ENCODE measurements at places on chromosomes 7 and 10.
A peak's percentile ranks its signal among the peaks of the same experiment; 100 is the strongest.

- no peak for DNase-seq
Measured at GRCh38 chr10:46060706-46061105, 14.6 kb upstream of the MSMB start.

DNA sequence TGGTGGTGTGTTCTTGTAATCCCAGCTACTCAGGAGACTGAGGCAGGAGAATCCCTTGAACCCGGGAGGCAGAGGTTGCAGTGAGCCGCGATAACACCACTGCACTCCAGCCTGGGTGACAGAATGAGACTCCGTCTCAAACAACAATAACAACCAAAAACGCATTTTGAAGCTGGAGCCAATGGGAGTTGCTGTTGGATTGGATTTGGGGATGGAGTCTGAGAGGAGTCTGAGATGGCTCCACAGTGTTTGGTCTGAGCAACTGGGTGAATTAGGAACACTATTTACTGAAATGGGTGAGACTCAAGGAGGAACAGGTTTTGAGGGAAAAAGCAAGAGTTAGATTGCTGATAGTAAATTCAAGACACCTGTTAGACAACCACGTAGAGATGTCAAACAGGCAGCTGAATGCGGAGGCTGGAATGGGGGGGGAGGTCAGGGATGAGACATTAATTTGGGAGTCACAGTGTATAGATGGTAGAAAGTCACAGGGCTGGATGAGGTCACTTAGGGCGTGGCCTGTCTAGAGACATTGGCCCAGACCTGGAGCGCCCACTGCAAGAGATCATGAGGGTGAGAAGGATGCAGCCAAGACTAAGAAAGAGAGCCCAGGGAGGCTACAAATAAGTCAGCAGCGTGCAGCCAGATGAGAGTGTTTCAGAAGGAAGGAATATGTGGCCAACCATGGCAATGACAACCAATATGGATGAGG is 56.4 kb downstream of the CYCS start:
- no peak for DNase-seq

DNA sequence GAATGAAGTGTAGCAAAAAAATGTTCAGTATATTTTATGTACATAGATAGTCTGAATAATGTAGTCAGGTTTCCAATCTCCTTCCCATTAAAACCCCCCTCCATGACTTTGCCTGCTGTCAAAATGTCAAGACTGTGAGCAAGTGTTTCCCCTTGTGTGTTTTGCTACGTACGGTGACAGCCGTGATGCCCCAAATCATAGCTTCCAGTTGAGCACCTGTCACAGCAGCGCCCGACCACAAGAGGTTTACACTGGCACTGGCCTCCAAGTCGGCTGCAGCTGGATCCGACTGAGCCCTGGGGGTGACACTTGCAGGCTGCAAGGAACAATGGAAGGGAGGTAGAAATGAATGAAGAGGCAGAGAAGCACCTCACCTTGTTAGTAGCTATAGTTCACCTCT is 62.3 kb downstream of the LAMB4 start:
- no peak for DNase-seq

DNA sequence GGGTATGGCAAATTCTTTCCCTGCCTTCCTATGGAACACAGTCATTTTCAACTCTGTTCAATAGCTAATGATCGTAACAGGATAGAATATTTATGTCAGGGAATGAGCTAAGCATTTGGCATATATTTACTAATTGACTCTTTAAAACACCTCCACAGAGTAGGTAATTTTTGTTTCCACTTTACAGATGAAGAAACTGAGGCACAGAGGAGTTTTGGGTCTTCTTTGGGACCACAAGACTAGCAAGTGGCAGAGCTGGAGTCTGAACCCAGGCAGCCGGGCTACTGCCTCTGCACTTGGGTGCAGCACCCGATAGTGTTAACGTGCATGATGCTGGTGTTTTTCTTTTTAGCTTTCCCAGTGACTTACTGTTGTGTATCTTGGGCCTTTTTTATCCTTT is 384.0 kb downstream of the SFMBT2 start:
- no peak for DNase-seq

DNA sequence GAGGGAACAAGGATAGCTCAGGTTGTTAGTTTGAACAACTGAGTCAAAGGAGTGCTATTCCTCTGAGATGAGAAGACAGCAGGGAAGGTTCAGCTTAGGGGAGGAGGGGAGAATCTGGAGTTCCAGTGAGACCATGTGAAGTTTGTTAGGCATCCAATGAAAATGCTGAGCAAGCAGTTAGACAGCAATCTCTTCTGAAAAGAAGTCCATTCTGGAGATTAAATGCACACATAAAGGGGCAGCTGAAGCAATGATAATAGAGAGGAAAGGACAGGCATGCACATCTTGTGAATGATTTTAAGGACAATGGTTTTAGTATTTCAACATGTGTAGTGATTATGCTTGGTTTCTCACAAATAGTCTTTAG is 89.7 kb upstream of the GHITM start:
- no peak for DNase-seq

- DNase-seq = no peak
Measured at GRCh38 chr7:30515761-30516160, 11.1 kb upstream of the GGCT start.

DNA sequence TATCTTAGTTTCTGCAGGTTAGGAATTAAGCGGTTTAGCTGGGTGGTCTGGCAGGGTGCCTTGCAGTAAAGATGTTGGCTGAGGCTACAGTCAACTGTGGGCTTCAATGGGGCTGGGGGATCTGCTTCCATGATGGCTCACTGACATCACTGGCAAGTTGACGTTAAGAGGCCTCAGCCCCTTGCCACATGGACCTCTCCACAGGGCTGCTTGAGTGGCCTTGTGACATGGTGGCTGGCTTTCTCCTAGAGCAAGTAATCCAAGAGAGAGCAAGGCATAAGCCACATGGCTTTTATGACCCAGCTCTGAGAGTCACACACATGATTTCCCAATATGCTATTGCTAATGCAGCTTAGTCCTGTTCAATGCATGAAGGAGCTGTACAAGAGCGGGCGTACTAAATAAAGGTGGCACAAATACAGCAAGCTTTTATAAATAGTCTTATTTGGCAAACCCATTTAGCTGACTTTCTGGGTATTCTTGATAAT is 109.1 kb downstream of the SEPTIN7 start:
- DNase-seq = no peak

- DNase-seq = no peak
Measured at GRCh38 chr7:46940178-46940577, 641.7 kb downstream of the TNS3 start.

DNA sequence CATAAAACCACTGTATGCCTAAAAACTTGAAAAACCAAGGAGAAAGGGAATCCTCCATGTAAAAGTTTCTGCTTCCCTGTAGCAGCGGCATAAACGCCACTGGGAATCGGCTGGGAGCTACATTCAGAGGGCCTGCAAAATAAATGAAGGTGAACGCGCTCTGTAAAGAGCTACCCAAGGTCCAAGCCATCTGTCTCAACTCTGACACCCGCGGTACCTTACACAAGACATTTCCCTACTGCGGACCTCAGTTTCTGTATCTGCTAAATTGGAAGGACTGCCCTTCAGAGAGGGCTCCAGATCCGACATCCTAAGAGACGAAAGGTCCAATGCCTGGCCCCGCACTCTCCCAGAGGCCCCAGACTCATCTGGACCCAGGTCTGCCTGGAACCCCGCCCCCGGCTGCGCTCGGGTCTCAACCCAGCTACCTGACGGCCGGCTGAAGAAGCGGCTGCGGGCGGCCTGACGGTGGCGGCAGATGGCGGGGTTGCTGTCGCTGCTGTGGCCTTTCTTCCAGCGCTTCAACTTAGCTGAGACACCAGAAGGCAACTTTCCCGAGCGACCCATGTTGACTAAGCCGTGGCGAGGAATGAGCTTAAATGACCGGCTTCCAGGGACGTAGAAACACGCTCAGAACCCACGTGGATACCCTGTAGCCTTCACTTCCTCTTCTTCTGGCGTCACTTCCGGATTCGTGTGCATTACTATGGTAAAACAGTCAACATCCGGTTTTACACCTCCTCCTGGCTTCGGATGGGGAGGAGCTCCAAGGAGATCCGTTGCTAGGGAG is at the start of gene RRP12:
Gene RRP12, minus strand, starts transcription at position 676 of the 790 bp plus-strand sequence. Its CDS starts 109 bp downstream, at position 567.
- peak; percentile 86 for DNase-seq

DNA sequence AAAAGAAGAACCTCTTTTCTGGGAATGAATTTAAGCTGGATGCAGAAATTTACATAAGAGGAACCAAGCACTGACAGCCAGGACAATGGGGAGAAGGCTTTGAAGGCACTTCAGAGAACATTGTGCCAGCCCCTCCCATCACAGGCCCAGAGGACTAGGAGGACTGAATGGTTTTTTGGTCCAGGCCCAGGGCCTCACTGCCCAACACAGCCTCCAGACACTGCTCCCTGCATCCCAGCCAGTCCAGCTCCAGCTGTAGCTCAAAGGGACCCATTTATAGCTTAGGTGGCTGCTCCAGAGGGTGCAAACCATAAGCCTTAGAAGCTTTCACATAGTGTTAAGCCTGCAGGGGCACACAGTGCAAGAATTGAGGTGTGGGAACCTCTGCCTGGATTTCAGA is 142.1 kb downstream of the DPY19L1 start:
- DNase-seq = no peak

- no peak for DNase-seq
Measured at GRCh38 chr10:60413306-60414012, 23.8 kb upstream of the ANK3 start.

GRCh38 chr10:43649185-43649523 is 473 bp upstream of the ZNF32 start:
- no peak for DNase-seq

DNA sequence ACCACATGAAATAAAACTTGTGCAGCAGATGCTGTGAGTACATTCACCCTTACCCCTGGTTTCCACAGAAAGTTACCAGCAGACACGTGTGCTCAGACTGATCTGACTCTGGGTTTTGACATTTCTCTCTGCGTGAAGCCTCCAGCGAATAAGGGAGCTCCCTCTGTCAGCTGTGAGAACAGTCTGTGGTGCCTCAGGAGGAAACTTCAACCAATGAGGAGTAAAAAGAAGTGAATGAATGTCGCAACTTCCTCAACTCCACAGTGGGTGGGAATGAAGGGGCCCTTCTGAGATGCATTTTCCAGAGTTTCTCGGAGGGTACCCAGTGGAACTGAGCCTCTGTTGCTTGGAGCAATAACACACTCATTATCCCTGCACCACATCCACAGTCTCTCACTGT is 743.4 kb downstream of the TNS3 start:
- DNase-seq = no peak

DNA sequence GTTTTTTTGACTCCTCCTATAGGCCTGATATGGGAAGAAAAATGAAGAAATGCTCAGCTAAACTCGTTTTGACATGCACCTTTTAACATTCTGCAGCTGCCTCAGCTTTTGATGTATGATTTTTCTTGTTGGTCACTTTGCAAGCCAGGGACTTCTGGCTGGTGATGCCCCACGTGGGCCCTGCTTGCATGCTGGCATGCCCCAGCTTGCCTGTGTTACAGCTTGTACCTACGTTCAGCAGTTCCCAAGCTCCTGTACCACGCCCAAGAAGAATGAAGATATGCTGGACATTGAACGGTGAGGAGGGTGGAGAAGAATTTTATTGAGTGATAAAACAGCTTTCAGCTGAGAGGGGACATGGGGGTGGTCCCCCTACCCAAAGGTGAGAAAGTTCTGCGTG is 245.6 kb upstream of the FZD8 start:
- DNase-seq = no peak

- no peak for DNase-seq
Measured at GRCh38 chr10:21314111-21314626, 211.3 kb downstream of the SKIDA1 start.

GRCh38 chr10:43965033-43965917 is 316.6 kb upstream of the ZNF32 start:
- DNase-seq = no peak

DNA sequence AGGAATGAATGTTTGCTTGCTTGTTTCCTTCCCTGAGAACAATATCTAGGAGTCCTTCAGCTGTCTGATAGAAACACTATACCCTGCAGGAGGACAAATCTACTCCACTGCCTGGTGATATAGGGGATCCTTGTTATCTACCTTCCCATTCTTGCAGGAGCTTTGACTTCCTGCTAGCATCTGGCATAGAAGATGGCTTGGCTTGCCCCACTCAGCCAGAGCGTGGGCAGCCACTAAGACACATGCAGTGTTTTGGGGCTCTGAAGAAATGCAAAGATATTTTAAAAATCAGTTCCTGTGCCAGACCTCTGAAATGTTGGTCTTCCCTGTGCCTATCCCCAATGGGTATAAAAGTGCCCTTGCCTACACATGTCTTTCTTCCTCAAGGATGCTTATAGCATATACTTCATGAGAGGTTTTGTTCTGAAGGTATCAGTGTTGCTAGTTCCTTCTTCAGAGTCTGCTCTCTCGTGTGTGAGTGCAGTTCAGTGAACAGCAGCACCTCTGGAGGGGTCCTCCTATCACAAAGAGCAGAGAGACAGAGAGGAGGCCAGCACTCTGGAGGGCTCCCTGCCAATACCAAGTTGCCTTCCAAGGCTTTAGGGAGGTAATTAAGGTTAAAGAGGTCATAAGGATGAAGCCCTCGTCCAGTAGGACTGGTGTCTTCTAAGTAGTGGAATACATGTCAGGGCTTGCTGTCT is 149.1 kb upstream of the CALCR start:
- no peak for DNase-seq

DNA sequence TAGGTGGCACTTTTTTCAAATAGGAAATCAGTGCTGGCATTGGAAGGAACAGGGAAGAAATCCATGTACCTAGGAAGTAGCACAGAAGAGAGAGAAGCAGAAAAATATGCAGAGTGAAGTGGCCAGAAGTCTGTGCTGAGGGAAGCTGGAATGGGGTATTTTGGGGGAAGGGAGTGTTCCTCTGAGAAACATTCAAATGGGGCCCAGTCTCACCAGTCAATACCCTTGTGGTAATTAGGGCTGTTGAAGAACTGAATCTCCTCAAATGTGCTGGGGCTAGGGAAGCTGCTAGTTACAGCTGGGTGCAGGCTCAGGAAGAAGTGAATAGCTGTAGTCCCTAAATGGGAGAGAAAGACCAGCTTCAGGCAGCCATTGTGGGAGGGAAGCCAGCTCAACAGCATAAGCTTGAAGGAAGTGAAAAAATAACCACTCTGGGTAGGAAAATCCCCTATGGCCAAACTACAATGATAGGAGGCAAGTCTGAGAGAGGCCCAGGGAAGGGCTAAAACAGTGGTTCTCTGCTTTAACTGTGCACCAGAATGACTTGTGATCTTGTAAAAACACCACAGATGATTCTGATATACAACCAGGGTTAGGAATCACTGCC is 7.6 kb downstream of the NDST2 start:
- peak; percentile 37 for DNase-seq

GRCh38 chr10:129380279-129380678 is 86.8 kb upstream of the MGMT start:
- no peak for DNase-seq

- DNase-seq = no peak
Measured at GRCh38 chr10:93208717-93209464, 135.2 kb downstream of the CYP26A1 start.

DNA sequence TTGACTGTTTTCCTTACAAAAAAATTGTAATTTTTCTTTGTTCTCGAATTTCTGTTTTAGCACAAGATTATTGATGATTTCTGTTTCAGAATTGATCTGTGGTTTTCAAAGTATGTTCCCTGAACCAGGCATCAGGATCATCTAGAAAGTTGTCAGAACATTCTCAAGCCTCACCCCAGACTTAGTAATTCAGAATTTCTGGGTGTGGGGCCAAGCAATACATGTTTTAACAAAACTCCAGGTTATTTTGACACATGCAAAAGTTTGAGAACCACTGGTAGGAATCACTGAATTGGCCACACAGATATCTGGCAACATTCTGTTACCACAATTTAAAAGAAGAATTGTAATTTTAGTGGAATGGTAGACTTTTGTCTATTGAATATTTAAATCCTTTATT is 1173.9 kb upstream of the LRRTM3 start:
- no peak for DNase-seq

GRCh38 chr7:25249772-25250171 is 21.5 kb upstream of the NPVF start:
- no peak for DNase-seq
